Stimulated activated CD4-positive, alpha-beta T cell treated with anti-CD3 and anti-CD28 coated beads, TNF-alpha, amount 100 ng/mL, for 48 hours (primary cell): ENCODE measurements at places on chromosomes 16 and 17.

DNA sequence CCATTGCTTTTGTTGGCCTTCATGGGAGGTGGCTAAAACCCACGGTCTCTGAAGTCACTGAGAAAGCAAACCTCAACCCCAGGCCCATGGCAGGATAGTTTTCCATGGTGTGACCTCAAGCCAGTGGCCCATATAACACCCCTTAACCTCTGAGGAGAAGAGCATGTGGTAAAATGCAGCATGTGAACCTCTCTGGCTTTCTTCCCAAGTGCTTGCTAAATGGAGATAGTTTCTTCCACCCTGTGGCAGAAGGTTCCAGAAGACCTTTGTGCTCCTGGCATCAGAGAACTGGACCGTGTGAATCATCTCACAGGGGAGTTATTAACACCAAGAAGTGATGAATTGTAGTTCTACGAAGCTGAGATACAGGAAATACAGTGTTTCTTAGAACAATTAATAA lies 47.3 kb downstream of the MYOCD start:
- DNase-seq, result no peak

DNA sequence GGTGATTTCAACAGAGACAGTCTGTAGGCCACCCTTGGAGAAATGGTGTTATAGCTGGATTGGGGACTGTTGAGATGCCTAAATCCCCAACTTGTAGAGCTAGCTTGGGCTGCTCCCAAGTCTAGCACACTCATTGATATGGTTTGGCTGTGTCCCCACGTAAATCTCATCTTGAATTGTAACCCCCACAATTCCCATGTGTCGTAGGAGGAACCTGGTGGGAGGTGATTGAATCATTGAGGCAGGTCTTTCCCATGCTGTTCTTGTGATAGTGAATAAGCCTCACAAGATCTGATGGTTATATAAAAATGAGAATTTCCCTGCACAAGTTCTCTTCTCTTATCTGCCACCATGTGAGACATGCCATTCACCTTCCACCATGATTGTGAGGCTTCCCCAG lies 536.0 kb downstream of the CDH13 start:
- DNase-seq, result no peak

- DNase-seq, result no peak
Observed at GRCh38 chr16:78163772-78164670, 64.6 kb downstream of the WWOX start.

DNA sequence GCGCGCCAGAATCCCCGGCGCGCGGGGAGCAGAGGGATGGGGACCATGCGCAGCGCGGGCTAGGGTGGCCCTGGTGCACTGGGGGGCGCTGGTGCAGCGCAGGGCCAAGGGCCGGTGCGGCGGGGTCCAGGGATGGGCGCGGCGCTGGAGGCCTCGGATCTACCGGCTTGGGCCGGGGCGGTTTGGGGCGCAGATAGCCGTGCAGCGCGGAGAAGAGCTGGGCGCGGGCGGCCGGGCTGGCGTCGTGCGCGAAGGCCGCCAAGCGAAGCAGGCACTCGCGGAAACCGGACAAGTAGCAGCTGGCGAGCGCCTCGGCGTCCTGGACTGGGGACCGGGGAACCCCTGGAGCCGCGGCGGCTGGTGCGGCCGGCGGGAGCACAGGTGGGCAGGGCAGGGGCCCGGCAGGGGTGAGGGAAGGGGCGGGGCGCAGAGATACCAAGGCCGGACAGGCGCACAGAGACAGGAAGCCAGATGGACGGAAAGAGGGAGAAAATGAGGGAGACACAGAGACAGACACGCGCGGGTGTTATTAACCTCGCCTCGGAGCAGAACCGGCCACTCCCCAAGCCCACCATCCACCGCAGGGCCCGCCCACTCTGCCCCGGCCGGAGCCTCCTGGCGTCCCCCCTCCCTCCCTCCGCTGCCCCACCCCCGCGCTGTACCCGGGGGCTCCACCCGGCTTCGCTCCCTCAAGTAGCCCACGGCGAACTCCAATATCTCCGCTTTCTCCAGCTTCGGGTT lies 2.1 kb downstream of the HES7 start:
- DNase-seq, result no peak

DNA sequence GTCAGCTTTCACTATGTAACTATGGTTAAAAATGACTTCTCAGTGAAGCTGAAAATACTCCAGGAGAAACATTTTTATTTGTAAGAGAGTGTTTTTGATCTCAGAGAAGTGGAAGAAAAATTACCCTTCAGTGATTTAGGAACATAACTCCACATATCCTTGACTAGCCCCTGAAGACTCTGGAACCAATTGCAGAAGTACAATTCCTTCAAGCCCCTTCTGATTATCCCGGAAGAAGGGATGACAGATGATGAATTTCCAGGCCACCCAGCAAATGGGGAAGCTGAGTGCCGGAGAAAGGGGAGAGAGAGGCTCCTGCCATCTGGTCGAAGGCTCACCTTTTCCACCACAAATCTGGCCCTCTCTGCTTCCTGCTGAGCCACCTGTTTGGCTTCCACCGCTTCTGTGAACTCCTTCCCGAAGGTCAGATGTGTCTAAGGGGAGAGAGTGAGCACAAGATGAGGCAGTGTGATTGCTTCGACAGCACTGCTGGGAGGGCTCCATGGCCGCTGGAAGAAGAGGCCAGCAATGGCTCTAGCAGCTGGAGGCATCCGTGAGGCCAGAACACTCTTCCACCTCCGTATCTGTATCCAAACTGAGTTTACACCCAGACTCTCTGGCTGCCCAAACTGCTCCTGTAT lies 8.1 kb downstream of the PHB1 start:
- no peak for DNase-seq

- DNase-seq, result no peak
Observed at GRCh38 chr16:17567455-17567854, 96.7 kb upstream of the XYLT1 start.

DNA sequence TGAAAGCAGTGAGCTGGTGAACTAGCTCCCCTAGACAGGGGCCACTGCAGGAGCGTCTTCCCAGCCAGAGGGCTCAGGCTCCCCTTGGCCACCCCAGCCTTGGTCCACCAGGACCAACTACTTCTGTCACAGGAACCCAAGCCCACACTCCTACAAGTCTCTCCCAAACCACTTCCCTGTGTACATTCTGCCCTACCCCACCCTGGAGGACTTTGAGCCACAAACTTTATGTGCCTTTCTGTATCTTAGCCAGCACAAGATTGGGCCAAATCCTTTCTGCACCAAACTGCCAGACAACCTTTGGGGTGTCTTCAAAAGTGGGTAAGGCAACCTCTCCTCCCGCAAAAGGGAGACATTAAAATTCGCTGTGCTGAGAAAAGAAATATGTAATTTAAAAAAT lies 31.6 kb downstream of the EFCAB5 start:
- no peak for DNase-seq

- no peak for DNase-seq
Observed at GRCh38 chr16:78392585-78393195, 293.2 kb downstream of the WWOX start.

GRCh38 chr16:53511403-53512280 lies 8.6 kb upstream of the AKTIP start:
- DNase-seq, result no peak

DNA sequence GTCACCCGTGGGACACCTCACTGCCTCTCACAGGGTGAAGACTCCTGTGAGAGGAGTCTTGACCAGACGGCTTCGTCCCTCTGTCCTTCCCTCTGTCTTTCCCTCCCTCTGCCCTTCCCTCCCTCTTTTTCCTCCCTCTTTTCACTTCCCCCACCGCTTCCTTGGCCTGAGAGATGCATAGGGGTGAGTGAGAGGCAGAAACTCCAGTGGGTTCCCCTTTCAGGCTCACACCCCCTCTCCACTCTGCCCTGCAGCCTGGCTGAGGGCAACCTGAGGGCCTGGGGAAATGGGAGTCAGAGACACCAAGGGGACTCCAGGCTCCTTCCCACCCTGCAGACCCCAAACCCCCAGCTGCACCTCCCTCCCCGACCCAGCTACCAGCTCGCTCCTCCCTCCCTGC lies 14.6 kb upstream of the KRT17 start:
- no peak for DNase-seq
